HT-29 (cell line): ENCODE measurements at places on chromosomes 6 and 20.

GRCh38 chr20:36856691-36857635 is 19.0 kb upstream of the TLDC2 start:
- no peak for DNase-seq

GRCh38 chr20:11234181-11234580 is 560.4 kb upstream of the JAG1 start:
- DNase-seq: no peak

DNA sequence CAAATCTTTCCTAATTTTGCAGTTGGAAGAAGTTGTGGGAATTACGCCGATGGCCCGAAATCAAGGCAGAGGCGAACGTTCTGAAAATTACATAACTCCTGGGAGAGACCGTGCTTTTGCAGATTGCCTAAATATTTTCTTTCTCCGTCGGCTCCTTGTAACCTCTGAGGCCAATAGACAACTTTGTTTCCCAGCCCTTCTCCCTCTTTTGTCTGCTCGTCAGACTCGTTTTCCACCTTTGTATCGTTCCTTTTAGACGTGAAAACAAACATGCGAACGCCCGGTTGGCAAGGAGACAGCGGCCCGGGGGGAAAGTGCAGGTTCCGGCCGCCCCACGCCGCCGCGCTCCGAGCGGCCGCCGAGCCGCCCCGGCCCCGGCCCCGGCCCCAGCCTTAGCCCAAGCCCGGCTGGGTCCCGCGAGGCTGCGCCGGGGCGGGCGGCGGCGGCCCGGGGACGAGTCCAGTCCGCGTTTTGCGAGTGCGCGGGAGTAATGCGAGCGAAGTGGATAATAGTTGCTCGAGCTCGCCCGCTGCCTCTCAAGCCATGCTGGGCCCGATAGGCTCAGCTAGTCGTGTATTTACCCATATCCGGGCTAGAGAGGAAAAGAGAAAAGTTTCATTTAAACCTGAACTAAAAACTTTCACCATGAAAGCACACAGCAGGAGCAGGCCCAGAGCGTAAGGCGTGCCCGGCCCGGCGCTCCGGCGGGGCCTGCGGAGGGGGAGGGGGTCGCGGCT is at the start of gene ARID1B:
TSS of gene ARID1B (plus strand) at position 539 of the 737 bp plus-strand sequence. CDS start 303 bp downstream, outside the sequence.
- peak; percentile 69 for DNase-seq

DNA sequence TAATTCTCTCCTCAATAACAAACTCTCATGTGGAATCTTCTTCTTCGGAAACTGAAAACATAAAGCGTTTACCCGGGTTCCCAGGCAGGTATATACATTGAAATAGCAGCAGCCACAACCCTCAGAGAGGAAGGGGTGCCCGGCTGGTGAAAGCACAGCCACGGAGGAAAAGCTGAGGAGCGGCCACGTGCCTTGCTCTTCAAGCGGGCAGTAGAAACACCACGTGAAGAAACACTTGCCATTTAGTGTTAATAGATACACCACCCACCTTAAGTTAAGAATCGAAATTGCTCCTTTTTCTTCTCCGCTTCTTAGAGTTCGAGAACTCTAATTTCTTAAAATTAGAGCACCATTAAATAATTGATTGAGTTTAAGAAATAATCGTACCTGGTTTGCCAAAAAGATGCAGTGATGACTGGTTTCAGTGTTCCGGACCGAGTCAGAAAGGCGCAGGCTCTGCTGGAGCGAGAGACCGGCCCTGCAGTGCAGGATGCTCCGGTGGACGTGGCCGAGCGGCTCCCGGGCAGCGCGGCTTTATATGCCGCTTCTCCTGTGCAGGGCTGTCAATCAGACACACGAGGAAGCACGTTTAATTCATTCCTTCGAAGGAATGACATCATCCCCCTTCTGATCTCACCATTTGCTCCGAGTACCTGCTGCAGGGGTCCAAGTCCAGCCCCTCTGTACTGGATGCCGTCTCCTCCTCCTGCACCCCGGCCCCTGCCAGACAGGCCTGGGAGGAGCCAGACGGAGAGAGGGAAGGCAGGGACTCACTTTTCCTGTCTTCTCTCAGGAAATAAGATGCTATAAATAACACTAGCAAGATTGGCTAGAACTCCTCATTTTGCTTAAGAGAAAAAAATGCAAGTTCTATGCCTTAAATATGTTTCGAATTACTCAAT is at the start of gene THBS2:
TSS of gene THBS2 (minus strand) at position 510 of the 902 bp plus-strand sequence. CDS start 3,062 bp downstream, outside the sequence.
- DNase-seq: no peak

DNA sequence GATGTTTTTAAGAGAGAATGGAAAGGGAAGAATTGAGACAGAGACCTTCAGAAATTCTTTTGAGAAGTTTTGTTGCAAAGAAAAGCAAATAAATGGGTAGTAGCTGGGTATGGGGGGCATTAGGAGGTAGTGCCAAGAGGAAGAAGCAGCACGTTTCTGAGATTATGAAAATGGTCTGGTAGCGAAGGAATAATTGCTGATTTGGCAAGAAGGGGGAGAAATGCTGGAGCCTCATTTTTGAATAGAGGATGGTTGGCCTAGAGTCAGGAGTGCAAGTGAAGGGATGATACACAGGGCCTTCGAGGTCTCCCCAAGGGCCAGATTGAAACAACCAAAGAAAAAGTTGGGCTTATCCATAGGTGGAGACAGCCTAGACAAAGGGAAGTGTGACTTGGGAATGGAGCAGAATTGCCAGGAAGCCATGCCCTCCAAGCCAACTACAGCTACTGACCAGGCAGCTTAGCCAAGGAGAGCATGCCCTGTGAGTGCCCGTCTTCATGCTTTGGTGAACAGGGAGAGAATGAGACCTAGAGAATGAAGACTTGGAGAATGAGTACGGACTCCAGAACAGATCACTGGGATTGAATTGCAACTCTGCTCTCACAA is 14.2 kb upstream of the TBC1D7 start:
- no peak for DNase-seq

- no peak for DNase-seq
Observed at GRCh38 chr6:72810571-72811280, 188.9 kb downstream of the KCNQ5 start.

DNA sequence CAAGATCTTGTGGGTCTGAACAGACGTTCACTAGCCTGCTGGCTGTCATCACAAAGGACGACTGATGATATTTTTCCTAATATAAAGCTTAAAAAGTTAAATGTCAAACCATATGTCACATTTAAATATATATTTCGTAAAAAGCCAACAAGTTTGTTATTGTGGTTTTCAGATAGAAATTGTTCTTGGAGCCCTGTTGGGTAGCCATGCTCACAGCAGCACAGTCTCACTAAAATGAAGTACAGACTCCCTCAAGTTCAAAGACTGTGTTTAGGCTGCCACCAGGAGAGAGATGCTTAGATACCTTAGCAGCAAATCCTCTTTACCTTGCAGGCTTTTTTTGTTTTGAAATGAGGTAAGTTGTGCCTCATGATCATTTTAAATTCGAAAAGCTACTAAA is 17.8 kb downstream of the EEF1E1 start:
- DNase-seq: no peak

GRCh38 chr6:154450498-154450897 is 60.0 kb downstream of the CNKSR3 start:
- no peak for DNase-seq

DNA sequence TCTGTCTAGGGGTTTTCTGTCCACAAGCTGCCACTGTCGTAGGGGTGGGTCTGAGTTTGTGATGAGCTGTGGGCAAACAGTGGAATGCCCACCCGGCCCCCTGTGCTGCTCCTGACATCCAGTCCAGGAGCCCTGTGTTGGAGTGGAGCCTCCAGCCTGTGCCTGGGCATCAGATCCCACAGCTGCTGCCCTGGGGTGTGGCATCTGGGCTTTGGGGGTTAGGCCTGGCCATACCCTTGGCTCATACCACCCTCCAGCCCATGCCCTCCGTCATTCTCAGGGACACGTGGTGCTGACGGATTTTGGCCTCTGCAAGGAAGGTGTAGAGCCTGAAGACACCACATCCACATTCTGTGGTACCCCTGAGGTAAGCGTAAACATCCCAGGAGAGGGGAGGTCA is 12.9 kb downstream of the SGK2 start:
- DNase-seq: no peak

- DNase-seq: no peak
Observed at GRCh38 chr6:7088076-7088742, 19.6 kb upstream of the RREB1 start.

DNA sequence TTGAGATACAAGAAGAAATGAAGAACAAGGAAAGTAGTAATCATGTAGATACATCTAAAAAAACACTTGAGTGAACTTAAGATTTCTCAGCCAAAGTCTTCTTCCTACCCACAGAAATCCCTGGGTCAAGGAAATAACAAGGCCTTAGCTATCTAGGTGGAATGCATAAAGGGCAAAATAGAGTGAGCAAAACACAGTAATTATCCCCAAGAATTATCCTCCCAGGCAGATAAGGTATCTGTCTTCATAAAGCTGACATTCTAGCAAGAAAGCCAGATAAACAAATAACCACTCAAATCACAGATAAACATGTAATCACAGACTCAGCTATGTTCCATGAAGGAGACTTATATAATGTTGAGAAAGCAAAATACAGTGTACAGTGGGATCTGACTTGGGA is 136.9 kb upstream of the C6orf118 start:
- DNase-seq: no peak

DNA sequence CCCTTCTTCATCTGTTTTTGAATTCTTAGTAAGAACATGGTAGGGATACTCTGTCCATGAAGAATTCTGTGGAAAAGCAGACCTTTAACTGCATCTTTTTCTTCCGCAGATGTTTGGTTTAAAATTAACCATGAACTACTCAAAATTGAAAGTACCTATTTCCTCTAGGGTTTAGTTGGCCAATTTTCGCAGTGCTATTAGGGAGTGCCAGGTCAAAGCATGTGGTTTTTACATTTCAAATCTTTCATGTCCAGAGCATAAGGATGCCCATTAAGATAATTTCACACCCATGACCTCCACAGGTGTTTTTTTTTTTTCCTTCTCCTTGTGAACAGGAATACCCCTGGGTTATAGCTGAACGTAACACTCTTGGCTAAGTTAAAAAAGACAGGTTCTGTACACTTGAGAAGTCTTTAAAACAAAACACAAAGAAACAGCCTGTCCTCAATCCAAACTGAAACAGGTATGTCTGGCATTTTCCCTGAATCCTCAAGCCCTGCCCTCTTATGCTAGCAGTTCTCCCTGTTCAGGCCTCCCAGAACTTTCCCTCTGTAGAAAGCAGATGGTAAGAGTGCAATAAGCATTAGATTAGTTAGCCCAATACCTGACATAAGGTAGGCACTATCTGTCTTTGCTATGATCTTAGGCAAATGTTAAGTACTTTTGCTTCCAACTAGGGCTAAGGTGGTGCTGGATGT is 67.1 kb downstream of the ELOVL5 start:
- DNase-seq: no peak

DNA sequence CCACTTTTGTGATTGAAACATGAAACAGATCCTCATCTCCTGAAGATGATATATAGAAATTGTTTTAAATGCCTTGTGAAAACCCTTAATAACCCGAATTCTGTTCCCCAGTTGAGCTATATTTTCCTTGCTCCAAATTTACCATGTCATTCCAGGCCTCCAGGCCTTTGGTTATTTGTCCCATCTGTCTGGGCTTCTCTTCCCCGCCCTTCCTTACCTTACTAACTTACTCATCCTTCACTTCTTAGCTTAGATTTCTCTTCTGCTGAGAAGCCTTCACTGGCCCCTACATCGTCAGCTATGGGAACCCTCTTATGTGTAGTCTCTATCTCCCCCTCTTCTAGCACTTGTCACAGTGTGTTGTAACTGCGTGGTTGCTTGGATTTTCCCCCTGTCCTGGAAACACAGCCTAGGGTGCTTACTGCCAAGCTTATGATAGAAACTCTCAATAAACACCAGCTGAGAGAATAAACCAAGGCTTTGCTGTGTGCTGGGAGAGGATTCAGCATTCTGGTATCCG is 68.6 kb downstream of the SGK1 start:
- DNase-seq: no peak
